ENCODE measurements at places on chromosomes 7 and 10.

DNA sequence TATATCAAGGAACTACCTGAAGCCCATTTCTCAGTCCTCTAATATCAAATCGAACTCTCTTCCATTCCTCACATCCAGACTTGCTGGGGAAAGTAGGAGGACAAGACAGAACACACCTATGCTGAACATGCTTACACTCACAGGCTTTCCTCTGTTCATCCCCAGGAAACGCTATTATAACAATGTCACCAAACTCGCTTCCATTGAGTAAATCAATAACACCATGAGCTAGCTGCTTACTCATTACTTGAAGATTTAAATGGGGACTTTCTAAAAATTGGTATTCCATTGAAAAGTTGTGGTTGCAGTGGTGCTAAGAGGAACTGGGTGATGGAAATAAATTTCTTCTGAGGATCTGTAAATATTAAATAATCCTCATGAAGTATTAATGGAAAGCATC, 88.8 kb downstream of the SLC25A13 start:
- ATAC-seq, result no peak

DNA sequence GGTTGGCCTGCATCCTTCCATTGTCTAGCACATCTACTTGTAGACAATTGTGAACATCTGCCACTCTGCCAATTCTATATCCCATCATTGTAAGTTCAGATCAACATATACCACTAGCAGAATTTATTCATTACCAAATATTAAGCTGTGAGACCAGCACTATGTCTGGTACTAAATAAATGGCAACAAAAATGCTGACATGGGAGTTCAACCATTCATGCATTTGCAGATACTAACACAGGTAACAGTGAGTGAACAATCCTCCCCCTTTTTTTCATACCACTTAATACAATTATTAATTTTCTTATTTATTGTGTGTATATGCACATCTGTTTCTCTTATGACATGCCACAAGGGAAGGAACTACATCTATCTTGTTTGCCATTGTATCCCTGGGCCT, 11.9 kb downstream of the POLR1F start:
- ATAC-seq, result no peak

DNA sequence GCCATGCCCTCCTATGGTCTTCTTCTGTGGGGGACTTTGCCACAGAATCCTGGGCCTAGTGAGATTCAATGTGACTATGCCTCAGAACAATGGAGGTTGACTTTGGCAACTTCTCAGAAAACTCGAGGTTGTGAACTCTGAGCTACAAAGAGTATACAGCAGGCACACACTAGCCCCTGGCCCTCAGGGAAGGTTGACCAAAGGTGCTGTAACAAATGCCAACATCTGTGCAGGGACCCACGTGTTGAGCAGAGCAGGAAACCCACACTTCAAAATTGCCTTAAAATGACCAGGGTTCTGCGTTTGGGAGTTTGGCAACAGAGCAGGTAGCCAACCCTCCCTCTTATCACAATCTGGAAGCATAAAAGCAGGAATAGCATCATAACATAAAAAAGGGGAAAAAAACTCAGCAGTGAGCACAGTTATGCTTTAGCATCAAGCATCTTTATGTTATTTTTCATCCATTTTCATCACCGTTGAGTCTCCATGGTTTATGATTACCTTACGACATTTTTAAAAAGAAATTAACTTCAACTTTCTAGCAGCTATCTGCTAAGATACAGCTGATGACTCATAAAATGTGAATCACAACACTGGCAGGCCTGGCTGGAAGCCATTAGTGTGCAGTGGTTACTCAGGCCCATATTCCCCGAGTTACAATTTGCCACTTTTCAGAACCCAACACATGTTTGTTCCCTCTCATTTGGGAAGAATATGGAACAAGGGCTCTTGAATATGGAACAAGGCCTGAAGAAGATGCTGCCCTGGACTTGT, 11.1 kb downstream of the PRLHR start:
- peak; percentile 80 for ATAC-seq

DNA sequence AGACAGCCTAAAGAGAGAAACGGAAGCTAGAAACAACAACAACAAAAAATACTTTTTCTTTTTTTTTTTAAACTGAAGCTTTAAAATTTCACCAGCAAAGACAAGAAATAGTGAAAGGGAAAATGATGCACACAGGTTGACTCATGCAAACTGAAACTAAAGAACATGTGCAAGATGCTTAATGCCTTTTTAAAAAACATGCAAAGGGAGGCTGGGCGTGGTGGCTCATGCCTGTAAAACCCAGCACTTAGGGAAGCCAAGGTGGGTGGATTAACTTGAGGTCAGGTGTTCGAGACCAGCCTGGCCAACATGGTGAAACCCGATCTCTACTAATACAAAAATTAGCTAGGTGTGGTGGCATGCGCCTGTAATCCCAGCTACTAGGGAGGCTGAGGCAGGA, 15.1 kb upstream of the CUBN start:
- ATAC-seq, result no peak

DNA sequence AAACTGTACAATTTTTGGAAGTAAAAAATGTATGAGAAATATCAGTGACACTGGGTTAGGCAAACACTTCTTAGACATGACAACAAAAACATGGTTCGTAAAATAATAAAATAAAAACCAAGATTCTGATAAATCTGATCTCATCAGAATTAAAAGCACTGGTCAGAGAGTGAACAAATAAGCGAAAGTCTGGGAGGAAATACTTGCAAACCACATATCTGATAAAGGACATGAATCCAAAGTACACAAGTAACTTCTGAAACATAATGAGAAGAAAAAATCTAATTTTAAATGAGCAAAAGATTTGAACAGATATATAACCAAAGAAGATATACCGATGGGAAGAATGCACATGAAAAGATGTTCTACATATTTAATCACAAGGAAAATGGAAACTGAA, 91.5 kb downstream of the RTKN2 start:
- no peak for ATAC-seq

GRCh38 chr7:80924090-80924489, 5.2 kb upstream of the SEMA3C start:
- ATAC-seq, result no peak

DNA sequence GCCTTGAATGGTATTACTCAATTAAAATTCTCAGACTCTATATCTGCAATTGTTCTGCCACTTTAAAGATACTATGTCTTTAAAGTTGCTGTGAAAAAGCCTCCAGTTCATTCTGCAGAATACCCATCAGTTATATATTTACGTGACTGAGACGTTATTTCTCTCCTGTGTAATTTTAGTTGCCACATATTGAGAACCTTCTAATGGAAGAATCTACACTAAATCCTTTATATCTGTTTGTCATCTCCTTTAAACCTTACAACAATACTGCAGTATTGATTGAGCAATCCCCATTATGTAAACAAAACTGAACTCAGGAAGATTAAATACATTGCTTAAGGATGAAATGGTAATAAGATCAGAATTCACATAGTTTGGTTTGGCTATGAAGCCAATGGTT, 30.0 kb downstream of the GPR141 start:
- ATAC-seq, result no peak

GRCh38 chr10:101550965-101551364, 37.1 kb downstream of the POLL start:
- ATAC-seq, result no peak

DNA sequence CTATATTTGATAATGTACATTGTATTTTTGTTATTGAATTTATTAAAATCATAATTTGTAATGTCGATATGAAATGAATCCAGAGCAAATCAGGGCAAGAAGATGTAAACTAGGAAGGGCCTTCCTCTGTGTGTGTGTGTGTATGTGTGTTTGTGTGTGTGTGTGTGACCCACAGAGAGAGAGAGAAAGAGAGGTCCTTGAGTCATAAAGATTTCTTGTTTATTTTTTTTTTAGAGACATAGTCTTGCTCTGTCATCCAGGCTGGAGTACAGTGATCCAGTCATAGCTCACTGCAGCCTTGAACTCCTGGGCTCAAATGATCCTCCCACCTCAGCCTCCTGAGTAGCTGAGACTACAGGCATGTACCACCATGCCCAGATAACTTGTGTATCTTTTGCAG, 50.7 kb downstream of the INPP5F start:
- no peak for ATAC-seq

DNA sequence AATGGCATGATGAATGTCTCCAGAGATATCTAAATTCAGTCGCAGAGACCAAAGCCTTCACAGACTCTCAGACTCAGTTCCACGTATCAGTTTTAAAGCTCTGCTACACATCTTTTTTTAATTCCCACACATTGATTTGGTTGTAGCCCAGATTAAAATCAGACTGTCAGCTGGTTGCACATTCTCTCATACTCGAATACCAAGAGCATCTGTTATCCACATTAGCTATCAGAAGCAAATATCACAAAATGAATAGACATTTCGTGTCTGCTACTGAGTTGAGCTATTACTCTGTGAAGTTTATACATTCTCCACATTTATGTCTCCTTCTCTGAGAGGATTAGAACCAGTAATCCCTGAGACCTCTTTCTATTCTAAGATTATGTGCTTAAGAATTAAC, 229.2 kb downstream of the GPAM start:
- no peak for ATAC-seq

DNA sequence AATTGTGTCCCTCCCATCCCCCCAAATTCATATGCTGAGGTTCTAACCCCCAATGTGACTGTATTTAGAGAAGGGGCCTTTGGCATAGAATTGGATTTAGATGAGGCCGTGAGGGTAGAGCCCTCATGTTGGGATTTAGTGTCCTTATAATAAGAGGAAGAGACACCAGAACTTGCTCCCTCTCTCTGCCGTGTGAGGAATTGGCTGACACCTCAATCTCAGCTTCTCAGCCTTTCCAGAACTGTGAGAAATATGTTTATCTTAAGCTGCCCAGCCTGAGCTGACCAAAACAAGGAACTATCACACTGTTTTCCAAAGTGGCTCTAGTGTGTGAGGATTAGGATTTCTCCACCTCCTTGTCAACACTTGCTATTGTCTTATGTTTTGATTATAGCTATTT, 400.0 kb upstream of the FZD8 start:
- no peak for ATAC-seq

DNA sequence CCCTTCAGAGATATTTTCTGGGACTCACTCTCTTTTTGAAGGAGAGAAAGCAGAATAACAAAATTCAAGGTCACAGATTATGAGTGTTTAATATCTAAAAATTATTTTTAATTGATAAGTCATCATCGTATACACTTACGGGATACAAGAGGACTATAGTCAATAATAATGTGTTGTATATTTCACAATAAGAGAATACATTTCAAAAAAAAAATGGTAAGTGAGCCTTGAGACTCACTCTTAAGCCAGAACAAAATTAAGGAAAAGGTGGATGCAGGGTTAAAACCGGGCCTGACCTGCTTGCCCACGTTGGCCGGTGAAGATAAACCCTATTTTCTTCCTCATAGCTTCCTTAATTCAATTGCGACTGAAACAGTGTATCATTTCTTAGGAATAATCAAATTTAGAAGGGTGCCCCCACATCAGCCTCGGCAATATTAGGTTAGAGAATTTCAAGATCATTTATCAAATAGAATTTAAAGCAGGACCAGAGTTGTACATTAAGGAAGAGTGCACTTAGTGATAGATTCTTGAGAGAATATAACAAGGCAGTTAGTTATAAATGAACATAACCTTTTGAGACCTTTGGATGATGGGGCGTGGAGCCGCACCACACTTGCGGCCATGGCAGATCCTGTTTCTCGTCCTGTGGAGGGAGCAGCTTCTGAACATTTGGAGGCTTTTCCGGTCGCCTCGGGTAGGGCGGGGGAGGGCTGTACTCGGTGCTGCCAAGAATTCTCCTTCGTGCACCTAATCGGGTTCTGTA, 321.8 kb downstream of the PAXIP1 start:
- no peak for ATAC-seq

GRCh38 chr10:123165445-123166072, 11.4 kb downstream of the BUB3 start:
- ATAC-seq, result peak; percentile 77

- no peak for ATAC-seq
These were observed 50.4 kb downstream of the TSPAN15 start for GRCh38 chr10:69501657-69502056.

DNA sequence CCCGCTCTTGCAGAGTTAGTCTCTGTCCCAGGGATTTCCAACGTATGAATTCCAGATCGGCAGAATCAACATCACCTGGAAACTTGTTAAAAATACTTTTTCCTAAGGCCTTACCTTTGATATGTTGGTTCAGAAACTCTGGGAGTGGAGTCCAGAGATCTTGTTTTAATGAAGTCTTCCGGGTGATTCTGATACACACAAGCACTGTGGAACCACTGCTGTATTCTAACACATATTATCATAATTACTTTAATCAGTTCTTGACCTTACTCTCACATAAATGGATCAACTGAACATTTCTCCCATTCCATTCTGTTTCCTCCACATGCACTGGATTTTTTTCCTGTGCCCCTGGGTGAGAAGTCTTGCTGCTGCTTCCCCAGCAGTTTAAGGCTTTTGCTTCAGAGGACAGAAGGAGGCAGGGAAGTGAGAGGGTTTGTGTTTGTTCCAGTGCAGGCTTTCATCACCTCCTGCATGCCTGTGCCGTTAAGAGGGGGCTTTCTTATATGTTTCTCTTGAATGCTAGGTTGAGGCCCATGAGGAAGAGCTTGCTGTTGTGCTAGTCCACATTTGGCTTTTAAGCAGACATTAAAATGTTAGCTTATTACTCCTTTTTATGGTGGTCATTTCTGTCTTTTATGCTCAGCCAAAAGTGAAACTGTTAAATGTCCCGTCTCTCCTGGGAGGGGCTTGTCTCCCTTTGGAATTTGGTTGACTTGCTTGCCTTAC, 32.4 kb downstream of the CCSER2 start:
- ATAC-seq, result peak; percentile 28

GRCh38 chr10:123427165-123427786, 238.9 kb upstream of the GPR26 start:
- no peak for ATAC-seq

GRCh38 chr7:64849924-64850499, 53.1 kb upstream of the ZNF273 start:
- ATAC-seq, result no peak

- no peak for ATAC-seq
These were observed 17.1 kb downstream of the MAGI2 start for GRCh38 chr7:79436378-79436777.

GRCh38 chr10:127343821-127344220, 147.4 kb upstream of the INSYN2A start:
- no peak for ATAC-seq

DNA sequence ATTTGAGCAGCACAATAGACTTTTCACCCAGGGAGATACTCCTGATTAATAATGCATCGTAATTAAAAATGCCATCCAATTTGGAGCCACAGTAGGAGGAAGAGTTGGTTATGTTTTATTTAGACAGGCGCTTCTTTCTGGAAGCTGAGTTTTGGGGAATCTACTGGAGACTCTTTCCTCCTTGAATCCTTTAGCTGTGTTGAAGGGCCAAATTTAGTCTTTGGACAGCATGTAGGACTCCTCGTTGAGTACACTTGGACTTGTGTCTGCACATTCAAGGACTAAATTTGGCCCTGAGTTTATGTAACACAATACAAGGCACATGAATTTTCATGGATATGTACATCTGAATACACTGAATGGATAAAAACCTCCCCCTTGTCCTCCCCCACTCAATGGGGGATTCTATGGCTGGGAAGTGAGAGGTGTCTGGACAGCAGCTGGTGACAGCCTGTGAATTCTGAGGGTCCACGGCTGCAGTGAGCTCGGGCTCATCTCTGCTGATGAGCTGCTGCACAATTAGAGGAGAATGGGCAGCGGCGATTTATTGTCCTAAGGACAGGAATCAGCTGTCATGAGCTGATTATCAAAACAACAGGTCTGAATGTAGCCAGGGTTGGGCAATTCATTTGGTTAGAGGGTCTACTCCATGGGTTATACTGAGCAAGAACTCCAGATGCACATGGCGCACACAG, 95.2 kb downstream of the PRTFDC1 start:
- no peak for ATAC-seq

- no peak for ATAC-seq
These were observed 180.9 kb downstream of the CDK14 start for GRCh38 chr7:90777041-90777440.

GRCh38 chr10:4902571-4903011, 60.6 kb upstream of the AKR1C1 start:
- ATAC-seq, result no peak

All from SK-N-SH treated with all-trans-retinoic acid at 6 μM for 48 hours (cell line).